SW 1271 (cell line): ENCODE measurements at places on chromosomes 12 and 14.

DNA sequence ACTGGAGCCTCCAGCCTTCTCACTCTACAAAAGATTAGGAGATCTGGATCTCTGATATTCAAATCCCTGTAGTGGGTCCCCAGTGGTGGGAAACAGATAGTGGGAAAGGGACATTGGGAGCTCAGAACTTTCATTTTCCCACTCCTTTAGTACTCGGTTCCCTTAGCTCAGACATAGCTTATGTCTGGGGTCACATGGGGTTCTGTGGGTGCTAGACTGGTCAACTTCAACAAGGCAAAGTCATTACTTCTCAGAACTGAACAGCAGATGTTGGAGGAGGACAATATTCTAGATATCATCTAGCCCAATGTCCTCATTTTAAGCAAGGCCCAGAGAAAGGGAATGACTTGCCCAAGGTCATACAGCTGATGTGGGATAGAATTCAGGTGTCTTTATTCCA, 19.5 kb upstream of the ITGA5 start:
- DNase-seq = no peak

- no peak for DNase-seq
Observed at GRCh38 chr12:69515394-69515930, 45.3 kb downstream of the FRS2 start.

- DNase-seq = no peak
Observed at GRCh38 chr12:58764100-58764953, 156.0 kb downstream of the LRIG3 start.

DNA sequence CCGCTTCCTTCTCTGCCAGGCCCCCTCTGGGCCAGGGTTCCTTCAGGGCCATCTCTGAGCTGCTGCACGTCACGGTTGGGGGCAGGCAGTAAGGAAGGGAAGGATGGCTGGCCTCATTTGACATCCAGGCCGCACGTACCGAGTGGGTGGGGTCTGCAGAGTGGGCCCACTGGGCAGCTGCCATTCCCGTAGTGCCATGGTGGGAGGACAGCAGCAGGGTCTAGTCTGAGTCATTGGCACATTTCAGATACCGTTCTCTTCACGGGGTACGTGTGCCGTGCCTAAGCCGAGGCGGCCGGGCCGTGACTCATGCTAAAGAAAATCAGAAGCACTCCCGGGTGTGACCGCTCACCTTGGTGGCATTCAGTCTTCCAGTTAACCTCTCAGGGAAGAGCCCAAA, 43.9 kb downstream of the IL31 start:
- no peak for DNase-seq

- DNase-seq = no peak
Observed at GRCh38 chr14:97095269-97095668, 298.1 kb downstream of the VRK1 start.

GRCh38 chr14:103704708-103705107, 10.5 kb downstream of the XRCC3 start:
- no peak for DNase-seq

DNA sequence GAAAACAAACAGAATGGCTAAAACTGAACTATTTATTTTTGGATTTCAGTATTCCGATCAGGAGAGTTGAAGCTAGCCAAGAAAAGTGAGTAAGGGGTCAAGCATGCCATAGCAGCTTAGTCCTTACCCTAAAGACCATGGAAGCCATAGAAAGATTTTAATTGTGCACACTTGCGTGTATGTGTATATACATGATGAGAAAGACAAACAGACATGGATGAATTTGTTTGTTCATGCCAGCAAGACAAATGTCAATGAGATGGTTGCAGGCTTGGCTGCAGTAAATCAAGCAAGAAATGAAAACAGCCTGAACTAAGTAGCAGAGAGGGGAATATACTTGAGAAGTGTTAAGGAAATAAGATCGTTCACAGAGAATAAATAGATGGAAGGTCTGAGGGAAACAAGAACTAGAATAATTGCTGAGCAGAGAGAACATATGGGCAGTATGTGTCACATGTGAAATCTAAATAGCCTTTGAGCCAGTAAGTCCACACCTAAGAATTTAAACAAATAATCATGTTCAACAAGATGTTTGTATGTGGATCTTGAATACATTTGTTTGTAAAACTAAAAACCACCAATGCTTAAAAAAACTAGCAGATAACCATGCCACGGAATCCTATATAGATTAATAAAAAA, 14.8 kb downstream of the SNW1 start:
- DNase-seq = no peak

- DNase-seq = peak; percentile 17
Observed at GRCh38 chr12:104213952-104214351, 1.6 kb upstream of the TXNRD1 start.

GRCh38 chr12:87784350-87784749, 244.9 kb downstream of the C12orf50 start:
- no peak for DNase-seq

DNA sequence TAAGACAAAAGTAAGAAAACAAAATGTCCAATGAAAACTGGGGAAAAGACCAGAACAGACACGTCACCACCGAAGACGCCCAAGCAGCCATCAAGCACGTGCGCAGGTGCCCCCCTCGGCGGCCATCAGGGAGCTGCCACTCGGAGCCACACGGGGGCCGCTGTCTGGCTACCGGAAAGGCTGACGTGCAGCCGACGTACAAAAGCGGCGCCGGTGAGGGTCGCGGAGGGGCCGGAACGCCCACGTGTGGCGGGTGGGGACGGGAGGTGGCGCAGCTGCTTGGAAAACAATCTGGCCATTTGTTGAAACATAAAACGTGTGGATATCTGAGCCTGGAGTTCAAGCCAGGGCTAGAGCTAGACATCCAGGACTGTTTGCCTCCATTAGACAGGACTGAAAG, 60.7 kb downstream of the GALNT9 start:
- DNase-seq = no peak

DNA sequence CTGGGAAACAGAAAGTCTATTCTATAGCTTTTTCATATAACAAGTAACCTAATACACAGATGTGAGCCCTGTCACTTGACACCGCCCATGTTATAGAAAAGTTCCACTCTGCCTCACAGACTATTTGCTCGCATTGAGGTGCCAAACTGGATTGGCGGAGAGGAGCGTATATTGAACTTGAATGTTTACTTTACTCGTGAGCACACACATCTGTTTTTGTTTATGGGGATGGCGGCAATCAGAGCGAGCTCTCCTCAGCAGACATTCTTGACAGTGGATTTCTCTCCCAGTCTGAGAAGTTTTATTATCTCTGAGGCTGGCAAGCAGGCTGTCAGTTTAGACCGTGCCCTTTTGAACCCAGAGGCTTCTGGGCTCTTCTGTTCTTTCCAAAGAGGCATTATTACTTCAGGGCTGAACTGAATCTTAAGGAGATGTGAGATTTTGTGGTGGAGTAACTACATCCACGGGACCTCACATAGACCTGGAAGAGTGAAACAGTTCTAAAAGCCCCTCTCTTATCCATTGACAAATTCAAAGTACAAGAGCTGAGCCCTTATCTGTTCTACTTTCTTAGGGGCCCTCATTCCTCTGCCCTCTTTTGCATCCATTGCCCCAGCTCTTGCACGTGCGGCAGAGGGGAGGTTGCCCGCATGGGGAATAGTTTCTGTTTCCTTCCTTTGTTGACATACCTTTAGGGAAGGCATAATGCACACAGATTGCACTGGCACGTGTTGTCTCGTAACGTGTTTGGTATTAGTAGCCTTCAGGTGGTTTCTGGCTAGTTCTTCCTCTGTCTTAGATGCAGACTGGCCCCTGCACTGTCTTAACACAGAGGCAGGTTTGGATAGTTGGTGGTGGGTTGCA, 68.2 kb downstream of the DRAM1 start:
- DNase-seq = no peak

GRCh38 chr14:101039031-101039754, 135.7 kb upstream of the RTL1 start:
- no peak for DNase-seq

- no peak for DNase-seq
Observed at GRCh38 chr14:70045844-70046535, 142.8 kb downstream of the SLC8A3 start.

DNA sequence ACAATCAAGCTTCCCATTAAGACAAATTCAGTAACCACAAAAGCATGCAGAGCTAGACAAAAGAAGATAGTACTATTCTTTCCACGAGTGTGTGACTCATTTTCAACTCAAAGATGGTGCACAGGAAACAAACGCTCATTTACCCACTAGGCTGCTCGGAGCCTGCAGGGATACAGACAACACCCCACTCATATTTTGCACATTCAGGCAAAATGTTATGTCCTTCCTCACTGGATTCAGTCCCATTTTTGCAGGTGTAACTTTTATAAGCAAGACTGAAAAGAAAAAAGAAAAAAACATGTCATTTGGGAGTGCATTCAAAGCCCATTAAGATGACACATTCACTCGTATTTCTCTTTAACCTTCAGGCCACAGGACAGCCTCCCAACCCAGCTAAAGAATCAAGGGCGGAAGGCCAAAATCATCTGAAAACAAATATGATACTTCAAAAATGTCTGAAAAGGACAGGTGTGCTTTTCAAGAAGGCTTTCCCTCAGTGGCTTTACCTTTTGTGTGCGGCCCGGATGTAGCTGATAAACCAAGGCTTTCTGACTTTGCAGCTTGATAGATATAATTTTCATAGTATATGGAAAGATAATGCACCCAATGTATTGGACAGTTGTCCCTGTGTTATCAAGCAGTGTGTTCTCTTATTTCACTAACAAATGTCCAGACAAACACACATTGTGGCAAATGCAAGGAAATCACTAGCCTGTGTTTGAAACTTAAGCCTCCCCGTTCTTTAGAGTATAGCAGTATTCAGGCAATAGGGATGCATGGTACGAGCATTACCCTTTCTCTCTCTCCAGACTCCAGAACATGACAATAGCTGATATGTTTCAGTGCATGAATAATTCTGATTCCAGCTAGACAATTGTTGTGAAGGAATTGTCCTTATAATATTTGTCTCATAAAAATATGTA, 147.8 kb upstream of the KRR1 start:
- DNase-seq = no peak

GRCh38 chr12:30015631-30016337, 232.0 kb upstream of the TMTC1 start:
- DNase-seq = no peak

- DNase-seq = no peak
Observed at GRCh38 chr12:113582521-113583218, 111.0 kb upstream of the LHX5 start.

- no peak for DNase-seq
Observed at GRCh38 chr12:28446031-28446430, 255.8 kb downstream of the CCDC91 start.

- no peak for DNase-seq
Observed at GRCh38 chr14:68924186-68925158, 54.6 kb downstream of the ACTN1 start.

DNA sequence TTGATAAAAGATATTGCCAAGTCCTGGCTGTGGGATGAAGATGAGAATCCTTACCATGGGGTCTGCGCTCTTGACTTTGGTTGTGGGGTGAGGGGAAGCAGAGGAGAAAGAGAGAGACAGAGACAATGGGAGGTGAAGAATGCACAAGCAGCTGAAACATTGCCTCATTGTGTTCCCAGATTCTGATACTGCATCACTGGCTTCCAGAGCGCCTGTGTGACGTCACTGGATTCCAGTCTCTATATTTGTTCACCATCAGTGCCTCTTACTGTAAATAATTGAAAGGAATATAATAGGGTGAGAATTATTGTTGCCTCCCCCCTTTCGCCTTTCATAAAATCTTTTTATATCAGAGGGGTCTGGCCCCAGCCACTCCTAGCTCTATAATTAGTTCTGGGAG, 188.9 kb upstream of the NTF3 start:
- DNase-seq = no peak

DNA sequence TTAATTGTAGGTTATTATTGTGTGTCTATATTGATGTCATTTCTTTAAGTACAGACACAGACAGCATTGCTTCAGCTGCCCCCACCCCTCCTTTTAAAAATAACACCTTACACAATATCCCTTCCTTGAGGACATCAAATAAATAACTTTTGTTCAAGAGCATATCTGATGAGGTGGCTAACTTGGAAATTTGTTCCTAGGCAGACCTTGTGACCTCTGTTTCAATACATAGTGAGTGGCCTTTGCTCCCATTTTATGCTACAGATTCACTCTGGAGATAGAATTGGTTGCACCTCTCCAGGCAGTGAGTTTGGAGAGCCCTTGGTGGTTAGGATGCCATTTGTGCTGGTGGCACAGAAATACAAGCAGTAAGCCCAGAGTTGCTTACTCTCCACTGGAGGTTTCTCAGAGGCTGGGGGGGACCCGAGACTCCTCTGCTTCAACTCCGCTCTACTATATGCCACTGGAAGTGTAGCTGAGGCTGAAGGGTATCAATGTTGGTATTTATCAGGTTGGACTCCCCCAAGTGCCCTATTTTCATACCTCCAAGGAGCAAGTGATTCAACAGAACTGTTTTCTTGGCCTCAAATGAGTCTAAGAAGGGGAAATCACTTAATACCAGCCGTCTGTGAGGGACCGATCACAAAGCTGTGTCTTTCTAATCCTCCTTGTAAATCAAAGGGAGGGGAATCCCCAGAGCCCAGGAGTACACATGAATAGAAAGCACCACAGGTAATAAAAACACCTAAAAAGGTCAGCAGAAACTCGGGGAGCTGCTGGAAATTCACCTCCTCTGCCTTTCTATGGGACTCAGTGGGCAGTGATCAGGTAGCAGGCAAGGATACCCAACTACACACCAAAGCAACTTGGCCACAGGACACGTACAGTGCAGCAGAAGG, 463.1 kb downstream of the RAD51B start:
- no peak for DNase-seq

DNA sequence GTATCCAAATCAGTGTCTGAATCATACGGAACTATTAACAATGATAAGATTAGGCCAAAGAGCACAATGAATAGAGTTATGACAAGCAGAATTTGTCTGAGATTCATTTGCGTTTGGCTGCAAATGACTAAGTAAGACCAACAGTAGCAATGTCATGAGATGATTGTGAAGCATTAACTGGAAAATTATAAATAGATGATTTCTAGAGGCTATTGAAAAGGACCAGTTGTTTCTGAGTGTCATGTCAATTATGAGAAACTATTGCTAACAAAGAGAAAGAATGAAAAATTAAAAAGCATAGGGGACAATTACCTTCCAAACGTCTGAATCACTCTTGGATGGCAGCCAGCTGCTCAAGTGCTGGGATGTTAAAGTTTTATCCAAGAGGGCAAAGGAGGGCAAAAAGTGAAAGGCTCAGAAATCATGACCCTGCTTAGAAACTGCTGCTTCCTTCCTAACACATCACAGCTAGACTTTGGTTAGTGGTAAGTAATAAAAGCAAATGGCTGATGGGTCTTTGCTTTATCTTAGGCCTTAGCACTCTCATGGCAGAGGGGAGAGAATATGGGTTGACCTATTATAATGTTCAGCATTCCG, 89.0 kb downstream of the AKAP6 start:
- DNase-seq = peak; percentile 11

GRCh38 chr14:95707327-95707726, 6.6 kb downstream of the TCL1A start:
- DNase-seq = no peak
